ENCODE measurements at places on chromosomes 12 and 14.
A peak's percentile ranks its signal among the peaks of the same experiment; 100 is the strongest.

- DNase-seq = no peak
Observed at GRCh38 chr12:754473-754820, 2.1 kb downstream of the WNK1 start.

DNA sequence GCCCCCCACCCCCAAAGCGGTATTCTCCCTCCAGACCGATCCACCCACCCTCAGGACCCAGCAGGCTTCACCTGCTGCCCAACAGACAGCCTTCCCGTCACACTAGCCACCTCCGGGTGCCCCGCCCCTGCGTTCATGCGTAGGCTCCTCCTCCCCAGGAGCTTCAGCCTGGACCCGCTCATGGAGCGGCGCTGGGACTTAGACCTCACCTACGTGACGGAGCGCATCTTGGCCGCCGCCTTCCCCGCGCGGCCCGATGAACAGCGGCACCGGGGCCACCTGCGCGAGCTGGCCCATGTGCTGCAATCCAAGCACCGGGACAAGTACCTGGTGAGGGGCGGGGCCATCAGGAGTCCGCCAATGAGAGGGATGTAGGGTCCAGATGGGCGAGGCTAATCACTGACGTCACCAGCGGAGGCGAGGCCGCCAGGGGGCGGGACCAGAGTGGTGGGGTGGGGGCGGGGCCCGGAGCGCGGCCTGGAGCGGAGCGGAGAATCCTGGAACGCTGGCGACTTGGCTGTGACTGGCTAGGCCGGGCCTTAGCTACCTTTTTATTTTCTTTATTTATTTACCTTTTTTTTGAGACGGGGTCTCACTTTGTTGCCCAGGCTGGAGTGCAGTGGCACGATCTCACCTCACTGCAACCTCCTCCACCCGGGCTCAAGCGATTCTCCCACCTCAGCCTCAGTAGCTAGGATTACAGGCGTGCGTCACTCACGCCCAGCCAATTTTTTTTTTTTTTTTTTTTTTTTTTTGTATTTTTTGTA, 4.4 kb downstream of the TNS2 start:
- peak; percentile 91 for DNase-seq

DNA sequence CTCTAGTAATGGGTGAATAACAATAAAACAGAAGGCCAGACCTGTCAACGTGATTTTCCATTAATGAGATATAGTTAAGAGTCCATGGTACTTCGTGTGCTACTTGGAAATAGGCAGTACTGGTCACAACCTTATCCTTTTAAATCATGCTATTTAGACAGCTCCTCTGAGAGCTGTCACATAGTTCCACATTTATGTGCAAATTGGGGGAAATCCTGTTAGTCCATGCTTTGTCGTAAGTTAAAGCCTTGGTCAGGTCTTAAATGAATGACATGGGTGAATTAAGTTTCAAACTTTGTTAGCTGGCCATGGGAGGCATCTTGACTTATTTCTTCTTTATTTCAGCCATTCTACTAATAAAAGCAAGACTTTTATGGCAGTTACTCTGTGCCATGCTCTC, 11.9 kb upstream of the BHLHE41 start:
- no peak for DNase-seq

GRCh38 chr14:99183716-99184115, 88.3 kb downstream of the BCL11B start:
- DNase-seq = no peak

DNA sequence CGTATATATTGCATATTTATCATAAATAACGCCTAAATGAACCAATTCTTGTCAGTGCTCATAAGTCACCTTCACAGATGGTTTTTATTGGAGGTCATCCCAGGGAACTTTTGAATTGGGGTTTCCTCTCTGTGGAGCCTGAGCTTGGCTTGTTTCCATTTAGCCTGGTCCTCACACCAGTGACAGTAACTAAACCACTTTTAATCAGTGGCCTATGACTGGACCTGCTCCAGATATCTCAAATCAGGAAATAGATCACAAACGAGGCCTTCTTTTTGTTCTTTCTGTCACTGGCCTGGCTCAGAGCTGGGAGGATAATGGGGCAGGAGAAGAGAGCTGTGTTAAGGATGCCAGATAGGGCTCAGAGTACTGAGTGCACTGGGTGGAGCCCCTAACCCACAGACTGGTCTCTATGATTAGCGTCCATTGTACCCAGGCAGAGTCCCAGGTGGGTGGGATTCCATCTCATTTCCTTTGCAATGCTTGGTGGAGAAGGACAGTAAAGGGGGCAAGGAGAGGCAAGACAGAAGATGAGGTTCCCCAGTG, 92.4 kb downstream of the NUAK1 start:
- no peak for DNase-seq

DNA sequence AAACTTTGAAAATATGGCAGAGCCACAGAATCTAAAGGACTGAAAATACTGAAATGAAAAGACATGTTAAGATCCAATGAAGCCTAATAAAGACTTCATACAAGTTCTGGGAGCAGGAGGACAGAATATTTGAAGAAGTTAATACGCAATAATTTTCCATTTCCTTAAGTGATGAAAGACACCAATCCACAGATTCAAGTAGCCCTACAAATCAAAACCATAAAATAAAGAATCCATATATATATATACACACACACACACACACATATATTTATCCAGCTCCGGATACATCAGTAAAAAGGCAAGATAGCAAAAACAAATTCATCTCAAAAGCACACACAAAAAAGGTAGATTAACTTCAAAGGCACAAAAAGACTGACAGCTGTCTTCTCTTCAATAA, 5.7 kb downstream of the NAP1L1 start:
- no peak for DNase-seq

DNA sequence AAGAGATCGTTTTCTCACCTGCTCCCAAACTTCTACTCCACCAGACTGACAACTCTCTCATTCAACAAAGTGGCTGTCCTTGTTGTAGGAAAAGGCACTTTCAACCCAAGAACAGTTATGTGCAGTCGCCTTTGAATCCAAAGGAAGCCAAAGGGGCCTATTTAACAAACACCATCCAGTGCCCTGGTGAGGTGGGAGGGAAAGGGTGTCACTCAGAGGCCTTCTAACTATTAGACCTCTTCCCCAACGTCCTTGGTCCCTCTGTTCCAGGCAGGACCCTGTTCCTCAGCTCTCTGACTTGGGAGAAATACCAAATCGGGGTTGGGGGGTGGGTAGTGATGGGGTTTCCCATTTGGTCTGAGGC, 3.2 kb downstream of the SIX4 start:
- no peak for DNase-seq

GRCh38 chr12:52441320-52441911, 7.2 kb upstream of the KRT75 start:
- peak; percentile 77 for DNase-seq

GRCh38 chr14:100815478-100816285, 10.2 kb upstream of the MEG3 start:
- DNase-seq = peak; percentile 85

DNA sequence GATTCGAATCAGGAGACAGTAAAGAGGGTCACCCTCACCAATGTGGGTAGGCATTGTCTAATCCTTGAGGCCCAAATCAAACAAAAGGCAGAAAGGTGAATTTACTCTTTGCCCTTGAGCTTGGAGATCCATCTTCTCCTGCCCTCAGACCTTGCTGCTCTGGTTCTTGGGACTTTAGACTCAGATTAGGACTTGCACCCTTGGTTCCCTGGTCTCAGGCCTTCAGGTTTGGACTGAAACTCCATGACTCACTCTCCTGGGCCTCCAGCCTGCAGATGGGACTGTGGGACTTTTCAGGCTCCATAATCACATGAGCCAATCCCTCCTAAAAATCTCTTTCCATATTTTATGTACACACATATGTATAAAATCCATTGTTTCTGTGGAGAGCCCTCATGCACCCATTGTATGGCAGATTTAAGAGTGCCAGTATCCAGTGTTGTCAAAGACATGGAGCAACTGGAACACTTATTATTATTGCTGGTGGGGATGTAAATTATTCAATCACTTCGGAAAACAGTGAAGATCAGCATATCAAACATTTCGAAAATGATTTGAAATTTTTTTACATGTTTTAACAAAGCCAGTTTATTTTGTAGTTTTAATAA, 48.7 kb downstream of the EID3 start:
- peak; percentile 32 for DNase-seq

DNA sequence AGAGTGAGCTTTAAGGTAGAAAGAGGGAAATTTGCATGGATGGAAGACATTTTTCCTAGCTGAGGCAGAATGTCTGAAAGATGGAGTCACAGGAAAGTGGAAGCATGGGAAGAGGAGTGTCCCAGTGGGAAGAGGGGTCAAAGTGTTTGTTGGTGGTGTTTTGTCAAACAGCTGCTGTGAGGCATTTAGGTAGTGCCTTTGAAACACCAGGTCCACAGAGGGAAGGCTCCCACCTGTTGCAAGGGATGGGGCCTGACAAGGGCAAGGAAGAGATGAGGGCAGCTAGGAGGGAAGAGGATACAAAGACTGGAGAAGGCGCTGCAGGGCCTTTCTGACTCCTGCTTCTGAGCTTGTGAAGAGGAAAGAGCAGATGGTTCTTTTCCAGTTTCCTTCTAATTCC, 91.8 kb upstream of the CISTR start:
- DNase-seq = no peak

DNA sequence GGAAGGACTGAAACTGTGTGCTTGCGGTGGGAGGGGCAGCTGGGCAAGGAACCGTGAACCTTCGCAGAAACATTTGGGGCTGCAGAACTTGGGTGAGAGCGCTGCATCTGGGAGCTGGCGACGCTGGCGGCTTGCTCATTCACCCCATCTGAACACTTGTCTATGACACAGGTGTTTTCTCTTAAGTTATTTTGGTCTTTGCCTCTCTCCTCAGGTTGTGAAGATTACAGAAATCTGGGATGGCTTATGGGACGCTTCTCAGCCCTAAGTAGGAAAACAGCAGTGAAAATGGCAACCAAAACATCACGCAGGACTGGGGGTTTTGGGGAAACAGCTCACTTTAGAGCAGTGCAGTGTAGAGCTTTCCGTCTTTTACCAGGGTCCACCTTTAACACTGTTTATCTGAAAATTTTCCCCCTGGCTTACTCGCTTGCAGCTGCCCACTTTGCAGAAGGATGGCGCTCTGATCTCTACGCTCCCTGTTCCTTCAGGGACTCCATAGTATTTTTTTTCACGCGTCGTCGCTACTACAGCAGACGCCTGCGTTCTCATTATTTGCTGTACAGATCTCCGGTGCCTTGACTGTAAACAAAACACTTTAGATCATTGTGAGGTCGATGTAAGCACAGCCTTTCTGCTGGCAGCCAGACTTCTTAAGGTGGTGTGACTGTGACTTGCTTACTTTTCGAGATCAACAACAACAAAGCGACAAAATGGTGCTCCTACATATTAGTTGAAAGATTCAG, 2.7 kb upstream of the CDKN1B start:
- DNase-seq = no peak

- DNase-seq = no peak
Observed at GRCh38 chr12:948238-948637, 1.3 kb downstream of the RAD52 start.

DNA sequence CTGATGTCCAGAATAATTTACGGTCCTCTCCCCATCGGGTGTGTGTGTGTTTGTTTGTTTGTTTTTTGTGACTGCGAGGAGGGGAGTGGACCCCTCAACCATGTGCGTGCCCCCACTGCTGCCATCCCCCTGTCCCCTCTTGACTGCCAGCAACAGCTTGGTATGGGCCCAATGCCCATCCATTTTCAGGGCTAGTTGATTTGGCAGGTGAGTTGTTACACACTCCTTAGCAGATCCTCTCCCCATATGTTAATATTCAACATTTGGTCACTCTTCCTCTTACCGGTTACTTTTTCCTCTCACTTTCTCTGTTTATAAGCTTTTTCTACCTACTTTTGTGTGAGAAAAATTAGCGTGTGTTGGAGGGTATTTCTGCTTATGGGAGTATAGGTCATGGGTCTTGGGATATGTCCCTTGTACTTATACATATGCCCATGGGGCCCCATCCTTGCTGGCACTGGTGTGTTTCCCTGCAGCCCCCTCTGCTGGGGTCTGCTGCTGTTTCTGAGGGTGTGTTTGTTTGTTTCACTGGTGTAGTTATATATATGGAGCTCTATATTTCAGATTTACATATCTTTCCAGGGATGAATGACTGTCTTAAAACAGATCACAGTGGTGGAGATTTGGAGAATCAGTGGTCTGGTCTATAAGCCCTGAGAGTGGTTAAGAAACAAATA, 33.8 kb downstream of the ZFHX2 start:
- no peak for DNase-seq

DNA sequence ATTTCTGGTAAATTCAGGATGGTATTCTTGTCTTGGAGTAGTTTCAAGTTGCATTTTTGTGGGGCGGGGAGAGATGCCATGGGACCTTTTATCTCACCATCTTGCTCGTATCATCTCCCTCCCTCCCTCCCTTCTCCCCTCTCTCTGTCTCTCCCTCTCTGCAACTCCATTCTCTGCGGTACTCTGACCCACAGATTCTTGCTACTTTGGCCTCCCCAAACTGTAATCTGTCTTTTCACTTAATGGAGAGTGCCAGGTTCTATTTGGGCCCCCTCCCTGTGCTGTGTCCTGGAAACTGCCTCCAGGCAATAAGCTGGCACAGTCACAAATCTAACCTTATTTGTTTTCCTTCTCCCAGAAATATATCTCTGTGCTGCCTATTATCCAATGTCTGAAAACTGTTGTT, 175.2 kb downstream of the PAWR start:
- DNase-seq = peak; percentile 16

DNA sequence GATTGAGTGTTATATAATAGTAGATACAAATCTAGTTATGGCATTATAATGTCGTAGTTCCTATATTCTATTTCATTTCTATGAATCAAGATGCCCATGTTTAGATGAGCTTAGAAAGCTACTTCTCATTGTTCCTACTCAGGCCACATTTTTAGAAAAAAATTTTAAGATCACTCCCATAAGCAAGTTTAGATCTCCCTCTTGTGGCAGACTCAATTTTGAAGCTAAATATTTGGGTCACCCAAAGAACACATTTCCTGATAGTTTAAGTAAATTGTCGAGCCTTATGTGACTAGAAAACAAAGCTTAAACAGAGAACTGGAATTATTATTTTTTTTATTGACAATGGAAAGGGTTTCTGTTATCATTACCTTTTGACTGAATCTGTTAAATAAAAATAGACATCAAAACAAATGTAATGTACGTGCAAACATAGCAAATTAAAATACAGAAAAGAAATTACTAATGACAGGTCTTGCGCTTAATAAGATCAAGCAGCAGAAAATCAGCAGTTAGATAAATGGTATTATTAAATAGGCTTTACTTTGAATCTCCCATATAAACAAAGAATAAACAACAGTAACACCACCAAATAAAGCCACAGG, 180.2 kb downstream of the ACSS3 start:
- DNase-seq = peak; percentile 59
